Omental fat pad (tissue), 4 donors: ENCODE measurements at places on chromosomes 12 and 14. TPM values are rescaled to one million over a fixed set of nuclear protein-coding genes. Genes with fewer than 3 reads are reported as not detected.

The TDG gene
- total RNA-seq = 14.6 TPM

The TEDC1 gene
- total RNA-seq = 11.8 TPM

The L2HGDH gene
- 5.1 TPM for total RNA-seq

The CINP gene
- 36.7 TPM for total RNA-seq

The RPS6KA5 gene
- 1.8 TPM for total RNA-seq

The LRRIQ1 gene
- total RNA-seq = not detected

The CCDC38 gene
- not detected for total RNA-seq

The CD163L1 gene
- total RNA-seq = 4.7 TPM

The ERP27 gene
- total RNA-seq = 0.56 TPM

The LRP1-AS gene
- total RNA-seq = not detected

The TAS2R9 gene
- total RNA-seq = not detected

The AKAP6 gene
- 3.8 TPM for total RNA-seq

The POTEM gene
- not detected for total RNA-seq

The LRRK2 gene
- 15.3 TPM for total RNA-seq

The KERA gene
- total RNA-seq = not detected

The CPNE6 gene
- total RNA-seq = not detected

The NINJ2 gene
- 14.8 TPM for total RNA-seq

The CRIP2 gene
- 177 TPM for total RNA-seq

The HOXC12 gene
- not detected for total RNA-seq

The LMNTD1 gene
- total RNA-seq = not detected

The KLRC3 gene
- total RNA-seq = not detected

The SERPINA6 gene
- not detected for total RNA-seq

The KCTD10 gene
- 99.6 TPM for total RNA-seq

The TMEM179 gene
- not detected for total RNA-seq

The CLEC4A gene
- 6.6 TPM for total RNA-seq

The SLC17A8 gene
- total RNA-seq = not detected

The HEBP1 gene
- total RNA-seq = 51.6 TPM

The PPP4R4 gene
- total RNA-seq = 2.0 TPM

The CLEC14A gene
- total RNA-seq = 125 TPM

The GPR135 gene
- 4.1 TPM for total RNA-seq

The FOXN4 gene
- not detected for total RNA-seq

The PLEKHG7 gene
- total RNA-seq = not detected

The ST8SIA1 gene
- total RNA-seq = 3.5 TPM

The SLC8A3 gene
- 0.09 TPM for total RNA-seq

The REP15 gene
- 1.3 TPM for total RNA-seq

The STON2 gene
- 15.7 TPM for total RNA-seq

The TROAP gene
- 0.37 TPM for total RNA-seq

The SAMD15 gene
- 2.2 TPM for total RNA-seq

The CLEC4C gene
- total RNA-seq = not detected

The PDZRN4 gene
- 1.0 TPM for total RNA-seq

The STYK1 gene
- 0.32 TPM for total RNA-seq

The KRT6C gene
- not detected for total RNA-seq

The PPP1R1A gene
- 132 TPM for total RNA-seq

The PRICKLE1 gene
- 9.6 TPM for total RNA-seq

The PRB2 gene
- total RNA-seq = not detected

The ARHGAP9 gene
- total RNA-seq = 13.8 TPM

The FITM1 gene
- 0.96 TPM for total RNA-seq

The ORAI1 gene
- 7.9 TPM for total RNA-seq

The TMEM63C gene
- not detected for total RNA-seq

The CD4 gene
- 26.5 TPM for total RNA-seq

The SYCP3 gene
- total RNA-seq = not detected

The CABP1 gene
- 10.4 TPM for total RNA-seq

The ENDOU gene
- total RNA-seq = 2.3 TPM

The SERPINA5 gene
- total RNA-seq = 0.24 TPM
